ENCODE measurements at places on chromosomes 7 and 10.

DNA sequence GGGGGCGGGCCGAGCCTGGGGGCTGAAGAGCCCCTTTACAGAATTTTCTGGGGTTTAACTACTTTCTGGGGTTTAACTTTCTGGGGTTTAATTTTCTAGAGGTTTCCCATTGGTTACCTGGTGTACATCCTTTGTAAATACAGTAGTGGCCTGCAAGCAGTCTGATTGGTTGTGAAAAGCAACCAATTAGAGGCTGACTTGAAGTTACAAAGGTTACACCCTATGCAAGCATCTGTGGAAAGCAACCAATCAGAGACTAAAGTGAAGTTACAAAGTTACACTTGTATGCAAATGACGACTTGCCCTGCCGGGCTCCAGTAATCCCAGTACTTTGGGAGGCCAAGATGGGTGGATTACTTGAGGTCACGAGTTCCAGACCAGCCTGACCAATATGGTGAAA, 27.4 kb downstream of the GTF2I start:
- no peak for DNase-seq

DNA sequence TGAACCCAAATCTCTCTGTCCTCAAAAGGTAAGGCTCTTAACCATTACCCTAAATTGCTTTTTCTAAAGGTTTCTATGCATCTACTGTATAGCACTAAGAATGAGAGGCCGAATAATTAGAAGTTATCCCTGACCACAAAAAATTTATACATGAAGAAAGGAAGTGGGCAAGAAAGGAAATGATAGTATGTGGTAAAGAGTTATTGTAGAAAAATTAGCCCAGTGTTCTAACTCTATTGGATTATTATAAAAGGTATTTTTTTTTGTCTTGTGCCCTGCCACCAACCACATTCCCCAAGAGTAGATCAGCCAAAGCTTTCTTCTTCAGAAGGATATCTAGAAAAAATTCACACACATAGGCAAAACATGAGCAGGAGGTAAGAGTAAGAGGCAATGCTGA, 45.4 kb downstream of the DKK1 start:
- DNase-seq = no peak

GRCh38 chr10:76632767-76633051, 1004.9 kb downstream of the KCNMA1 start:
- DNase-seq = no peak

- DNase-seq = no peak
These were observed 5.2 kb downstream of the TAX1BP1 start for GRCh38 chr7:27745064-27745583.

DNA sequence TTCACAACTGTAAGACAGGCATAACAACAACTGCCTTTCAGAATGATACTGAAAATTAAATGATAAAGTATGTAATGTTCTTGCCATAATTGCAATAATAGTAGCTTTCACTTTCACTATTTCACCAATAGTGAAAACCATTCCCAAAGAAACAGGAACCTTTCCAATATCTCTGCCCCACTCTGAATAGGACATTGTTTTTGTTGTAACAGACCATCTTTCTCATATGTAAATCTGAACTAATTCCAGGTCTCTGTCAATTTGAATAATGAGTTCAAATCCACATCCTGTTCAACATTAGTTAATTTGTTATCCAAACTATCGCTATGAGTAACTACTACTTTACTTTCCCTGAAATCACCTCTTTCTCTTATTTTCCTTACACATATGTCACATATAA, 148.0 kb downstream of the LRRN3 start:
- DNase-seq = no peak

DNA sequence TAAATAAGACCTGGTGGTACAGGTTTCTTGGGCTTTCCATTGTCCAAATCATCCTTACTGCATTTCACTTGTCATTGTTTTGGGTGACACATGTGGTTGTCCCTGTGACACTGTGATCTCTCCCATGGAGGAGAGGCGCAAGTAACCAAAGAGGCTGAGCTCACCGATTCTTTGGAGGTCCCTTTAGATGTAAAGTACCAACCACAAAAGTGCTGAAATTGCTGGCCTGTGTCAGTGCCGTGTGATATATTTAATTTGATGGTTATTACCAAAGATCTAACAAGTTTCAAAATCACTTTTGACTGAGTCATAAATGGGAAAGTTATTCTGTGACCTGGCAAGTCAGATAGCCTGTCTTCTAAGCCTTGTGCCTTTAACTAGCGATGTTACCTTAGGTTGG, 19.4 kb downstream of the MCM10 start:
- no peak for DNase-seq

DNA sequence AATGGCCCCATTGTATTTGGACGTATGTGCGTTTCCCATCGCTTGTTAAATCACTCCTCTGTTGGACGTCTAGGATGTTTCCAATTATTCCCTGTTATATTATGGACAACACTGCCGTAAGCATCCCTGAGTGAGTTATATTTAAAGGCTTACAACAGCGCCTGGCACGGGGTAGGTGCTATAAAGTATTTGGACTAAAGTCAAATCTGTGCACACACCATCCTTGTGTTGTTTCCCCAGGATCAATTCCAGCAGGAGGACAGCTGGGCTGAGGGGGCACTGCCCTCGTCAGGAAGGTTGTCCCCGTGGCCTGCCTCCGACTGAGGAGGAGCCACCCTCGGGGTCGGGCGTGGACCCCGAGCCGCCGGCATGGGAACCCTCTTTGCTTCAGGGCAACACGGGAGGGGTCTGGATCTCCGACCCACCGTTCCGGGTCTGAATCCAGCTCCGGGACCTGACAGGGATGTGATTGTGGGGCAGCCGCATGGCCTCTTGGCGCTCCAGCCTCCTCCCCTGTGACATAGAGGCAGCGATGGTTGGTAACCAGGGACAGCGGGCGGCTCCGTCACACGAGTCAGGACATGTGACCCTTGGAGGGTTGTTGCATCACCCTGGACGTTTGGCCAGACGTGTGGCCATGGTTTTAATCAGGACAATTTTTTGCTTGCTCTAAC, 1.5 kb upstream of the JAKMIP3 start:
- DNase-seq = no peak

- no peak for DNase-seq
These were observed 533.1 kb downstream of the KCNMA1 start for GRCh38 chr10:77104459-77104980.

GRCh38 chr10:52313933-52314821, at the start of gene DKK1:
TSS of gene DKK1 (plus strand) at chr10:52314281. CDS start at chr10:52314435, 154 bp downstream.
- DNase-seq = no peak

- no peak for DNase-seq
These were observed 242.4 kb downstream of the KIAA1217 start for GRCh38 chr10:24451325-24451820.

Data from stimulated activated CD4-positive, alpha-beta T cell treated with anti-CD3 and anti-CD28 coated beads, Interleukin-15, amount 100 ng/mL, for 1 hour (primary cell).